Thymus (tissue), 14 donors: ENCODE measurements at places on chromosomes 5 and 9.

DNA sequence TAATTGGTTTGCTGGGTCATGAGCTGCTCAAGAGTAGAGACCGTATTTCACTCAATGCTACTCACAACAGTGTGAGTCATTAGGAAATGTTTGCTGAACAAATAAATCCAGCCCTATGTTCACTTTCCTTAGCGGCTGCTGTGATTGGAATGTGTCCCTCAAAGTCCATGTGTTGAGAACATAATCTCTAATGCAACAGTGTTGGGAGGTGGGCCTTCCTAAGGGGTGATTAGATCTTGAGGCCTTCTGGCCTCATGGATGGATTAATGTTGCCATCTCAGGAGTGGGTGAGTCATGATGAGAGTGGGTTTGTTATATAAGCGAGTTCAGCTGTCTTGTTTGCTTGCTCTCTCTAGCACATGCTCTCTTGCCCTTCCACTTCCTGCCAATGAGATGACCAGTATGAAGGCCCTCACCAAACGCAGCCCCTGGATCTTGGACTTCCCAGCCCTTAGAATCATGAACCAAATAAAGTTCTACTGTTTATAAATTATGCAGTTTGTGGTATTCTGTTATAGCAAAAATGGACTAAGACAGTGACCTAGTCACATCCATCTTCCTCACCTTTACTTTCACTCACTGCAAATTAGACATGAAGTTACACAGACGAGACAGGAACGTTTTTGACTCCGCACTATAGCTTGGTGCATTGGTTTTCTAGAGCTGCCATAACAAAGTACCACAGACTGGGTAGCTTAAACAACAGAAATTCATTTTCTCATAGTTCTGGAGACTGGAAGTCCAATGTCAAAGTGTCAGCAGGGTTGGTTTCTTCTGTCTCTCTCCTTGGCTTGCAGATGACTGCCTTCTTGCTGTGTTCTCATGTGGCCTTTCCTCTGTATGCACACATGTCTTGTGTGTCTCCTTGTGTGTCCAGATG is 50.9 kb upstream of the FAM169A start:
- no peak for DNase-seq

DNA sequence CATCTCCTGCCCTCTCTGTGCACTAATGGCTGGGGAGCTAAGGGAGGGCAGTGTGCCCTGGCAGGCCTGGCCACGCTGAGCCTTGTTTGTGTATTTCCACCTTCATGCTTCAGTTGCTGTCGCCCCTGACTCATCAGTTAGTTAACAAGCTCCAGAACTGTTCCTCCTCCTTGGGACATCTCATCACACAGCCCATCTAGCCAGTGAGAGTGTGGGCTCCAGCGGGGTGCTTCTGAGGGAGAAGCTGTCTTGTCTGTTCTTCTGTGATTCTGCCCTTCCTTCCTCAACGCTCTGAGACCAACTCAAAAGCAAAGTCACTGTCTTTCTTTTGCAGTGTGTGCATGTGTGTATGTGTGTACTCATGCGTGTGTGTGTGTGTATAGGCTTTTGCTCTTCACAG is 58.3 kb upstream of the CPEB4 start:
- no peak for DNase-seq

DNA sequence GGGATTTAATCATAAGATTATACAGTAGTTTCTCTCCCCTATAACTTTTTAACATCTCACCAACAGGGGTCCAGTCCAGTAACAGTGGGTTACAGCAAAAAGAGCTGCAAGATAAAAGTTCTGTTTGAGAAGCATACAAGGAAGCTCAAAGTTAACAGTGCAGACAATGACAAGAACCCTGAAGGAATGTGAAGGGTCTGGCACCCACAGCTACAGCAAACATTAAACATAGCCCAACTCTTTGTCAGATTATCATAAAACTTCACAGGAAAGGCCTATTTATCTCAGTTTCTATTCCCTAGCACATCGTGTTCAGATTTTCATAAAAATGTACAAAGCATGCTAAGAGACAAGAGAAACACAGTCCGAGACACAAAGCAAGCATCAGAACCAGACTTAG is 309.4 kb downstream of the DIRAS2 start:
- no peak for DNase-seq

DNA sequence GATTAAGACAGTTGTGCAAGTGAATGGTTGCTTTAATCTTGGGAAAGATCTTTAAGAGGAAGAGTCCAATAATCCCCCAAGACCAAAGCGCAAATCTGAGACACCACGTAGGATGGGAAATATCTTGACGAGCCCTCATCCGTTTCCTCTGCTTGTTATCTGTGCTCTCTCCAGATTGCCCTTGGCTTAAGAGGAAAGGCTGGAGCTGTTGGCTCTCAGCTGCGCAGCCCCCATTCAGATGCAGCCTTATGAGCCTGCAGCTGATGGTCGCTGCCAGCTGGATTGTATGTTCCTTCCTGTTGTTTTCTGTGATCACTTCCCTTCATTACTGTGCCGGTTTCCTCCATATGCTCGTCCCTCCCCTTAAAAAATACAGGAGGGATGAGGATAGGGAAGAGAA is 47.7 kb downstream of the PWWP2A start:
- peak; percentile 7 for DNase-seq

DNA sequence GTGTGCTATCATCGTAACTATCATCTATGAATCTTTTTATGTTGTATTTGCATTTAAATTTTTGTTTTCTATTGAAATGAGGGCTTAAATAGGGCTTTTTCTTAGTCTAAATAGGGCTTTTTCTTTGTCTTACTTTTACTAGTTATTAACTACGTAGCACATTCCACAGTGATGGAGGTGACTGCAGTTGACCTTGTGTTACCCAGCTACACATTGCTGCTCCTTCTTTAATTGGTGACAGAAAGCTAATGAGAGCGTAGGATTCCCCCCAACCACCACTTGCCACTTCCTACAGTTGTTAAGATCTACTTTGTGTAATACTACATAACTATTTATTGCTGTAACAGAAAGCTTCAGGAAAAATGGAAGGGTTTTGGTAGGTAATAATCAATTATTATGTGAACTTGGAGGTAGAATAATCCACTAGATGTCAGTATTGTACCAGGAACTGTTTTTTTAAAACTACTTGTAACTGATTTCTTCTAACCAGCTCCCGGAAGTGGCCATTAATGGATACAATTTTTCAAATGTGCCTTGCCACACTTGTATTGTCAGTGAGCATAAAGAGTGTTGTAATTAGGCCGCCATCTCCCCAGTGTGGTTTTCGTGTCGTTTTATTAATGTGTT is 18.0 kb downstream of the MTRR start:
- DNase-seq, result no peak
